CD8-positive, alpha-beta memory T cell (primary cell): ENCODE measurements at places on chromosomes 2 and 18.

- no peak for DNase-seq
Observed at GRCh38 chr2:128774320-128775216, 455.9 kb upstream of the HS6ST1 start.

DNA sequence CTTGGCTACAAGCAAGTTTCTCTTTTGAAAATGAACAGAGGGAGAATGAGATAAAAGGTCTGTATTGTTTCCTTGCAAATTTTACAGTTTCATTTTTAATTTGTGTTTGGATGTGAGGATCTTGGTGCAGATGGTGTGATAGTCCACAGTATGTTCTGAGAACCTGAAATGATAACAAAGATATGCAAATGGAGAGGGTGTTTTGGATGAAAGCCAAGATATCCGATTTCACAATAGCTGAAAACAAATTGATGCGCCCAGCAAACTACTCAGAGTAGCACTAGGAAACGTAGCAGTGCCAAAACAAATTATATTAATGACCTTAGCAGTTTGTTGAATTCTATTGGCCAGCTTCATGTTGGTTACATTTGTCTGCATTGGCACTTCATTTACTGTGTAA is 683.5 kb downstream of the TMEM182 start:
- DNase-seq = no peak

DNA sequence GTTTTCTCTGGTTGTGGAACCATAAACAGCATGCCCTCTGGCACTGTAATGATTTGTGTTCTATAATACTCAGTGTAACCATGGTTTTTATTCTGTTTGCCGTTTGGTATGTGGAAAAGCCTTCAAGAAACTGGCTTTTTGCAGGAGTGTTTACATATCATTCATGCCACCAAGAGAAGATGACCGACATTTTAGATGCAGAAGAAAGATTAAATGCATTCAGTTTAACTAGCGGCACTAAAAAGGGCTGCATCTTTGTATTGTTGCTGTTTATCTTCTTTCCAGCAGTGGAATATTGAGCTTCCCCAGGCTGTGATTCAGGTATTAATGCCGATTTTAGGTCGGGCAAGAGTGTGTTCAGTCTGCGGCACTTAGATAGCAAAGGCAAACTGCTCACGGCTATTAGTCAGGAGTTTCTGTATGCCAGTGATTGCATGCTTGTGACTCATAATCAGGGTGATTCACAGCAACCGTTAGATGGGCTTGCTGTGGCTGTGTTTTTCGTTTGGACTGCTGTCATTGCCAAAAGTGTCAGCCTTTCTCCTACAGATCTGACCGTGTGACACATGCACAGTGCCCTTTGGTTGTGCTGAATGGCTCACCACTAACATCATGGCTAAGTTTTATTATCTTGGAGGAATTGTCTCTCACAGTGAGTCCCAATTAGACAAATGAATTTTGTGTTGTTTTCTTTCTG is 479.7 kb downstream of the PARD3B start:
- no peak for DNase-seq

GRCh38 chr18:23227726-23228070 is 92.4 kb downstream of the CABLES1 start:
- DNase-seq = no peak

GRCh38 chr2:196088203-196088602 is 19.6 kb upstream of the DNAH7 start:
- no peak for DNase-seq

- DNase-seq = no peak
Observed at GRCh38 chr18:67771271-67771670, 254.8 kb upstream of the DSEL start.

- no peak for DNase-seq
Observed at GRCh38 chr2:145284551-145284950, 764.6 kb upstream of the ZEB2 start.

DNA sequence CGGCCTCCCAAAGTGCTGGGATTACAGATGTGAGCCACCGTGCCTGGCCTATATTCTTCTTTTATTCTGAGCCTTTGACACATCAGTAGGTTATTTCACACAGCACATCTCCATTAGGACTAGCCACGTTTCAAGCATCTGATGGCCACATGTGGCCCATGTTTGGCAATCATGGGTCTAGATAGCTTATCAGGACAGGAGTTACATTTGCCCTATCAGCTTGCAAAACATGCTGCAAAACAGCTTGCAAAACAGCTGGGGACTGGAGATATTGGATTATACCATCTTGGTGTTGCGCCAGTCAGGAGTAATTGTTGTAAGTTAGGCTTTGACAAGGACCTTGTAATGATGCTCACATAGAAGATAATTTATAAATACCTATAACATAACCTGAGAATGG is 94.9 kb downstream of the GBX2 start:
- no peak for DNase-seq

DNA sequence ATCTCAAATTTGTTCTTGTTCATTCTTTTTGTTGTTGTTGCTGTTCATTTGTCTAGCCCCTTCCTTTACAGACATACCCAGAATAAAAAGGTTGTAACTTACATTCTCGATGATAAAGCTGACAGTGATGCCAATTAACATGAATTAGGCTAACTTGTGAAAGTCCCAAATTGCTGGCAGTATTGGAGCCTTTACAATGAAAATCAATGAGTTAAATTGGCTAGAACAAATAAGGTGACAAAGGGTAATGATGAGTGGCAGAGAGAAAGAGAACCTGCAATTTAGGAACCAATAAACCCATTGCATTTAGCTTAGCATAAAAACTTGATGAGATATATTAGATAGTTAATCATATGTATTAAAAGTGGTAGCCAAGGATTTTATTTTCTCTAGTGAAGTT is 521.0 kb downstream of the ADCYAP1 start:
- no peak for DNase-seq

DNA sequence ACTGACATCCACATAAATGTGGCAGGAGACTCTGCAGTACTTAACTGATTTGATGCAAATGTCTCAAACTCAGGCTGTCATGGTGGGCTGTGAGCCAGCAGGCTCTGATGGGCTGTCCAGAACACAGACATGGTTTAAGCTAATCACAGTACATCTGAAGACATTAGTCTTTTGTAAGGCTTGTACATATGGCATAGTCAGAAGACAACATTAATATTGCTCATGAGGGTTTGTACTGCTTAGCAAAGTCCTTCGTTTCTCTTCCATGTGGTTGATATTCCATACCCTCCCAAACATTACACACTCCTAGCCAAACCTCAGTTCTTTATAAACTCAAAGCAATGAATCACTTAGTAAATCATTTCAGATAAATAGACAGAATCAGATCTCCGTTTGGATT is 330.6 kb downstream of the RND3 start:
- DNase-seq = no peak

DNA sequence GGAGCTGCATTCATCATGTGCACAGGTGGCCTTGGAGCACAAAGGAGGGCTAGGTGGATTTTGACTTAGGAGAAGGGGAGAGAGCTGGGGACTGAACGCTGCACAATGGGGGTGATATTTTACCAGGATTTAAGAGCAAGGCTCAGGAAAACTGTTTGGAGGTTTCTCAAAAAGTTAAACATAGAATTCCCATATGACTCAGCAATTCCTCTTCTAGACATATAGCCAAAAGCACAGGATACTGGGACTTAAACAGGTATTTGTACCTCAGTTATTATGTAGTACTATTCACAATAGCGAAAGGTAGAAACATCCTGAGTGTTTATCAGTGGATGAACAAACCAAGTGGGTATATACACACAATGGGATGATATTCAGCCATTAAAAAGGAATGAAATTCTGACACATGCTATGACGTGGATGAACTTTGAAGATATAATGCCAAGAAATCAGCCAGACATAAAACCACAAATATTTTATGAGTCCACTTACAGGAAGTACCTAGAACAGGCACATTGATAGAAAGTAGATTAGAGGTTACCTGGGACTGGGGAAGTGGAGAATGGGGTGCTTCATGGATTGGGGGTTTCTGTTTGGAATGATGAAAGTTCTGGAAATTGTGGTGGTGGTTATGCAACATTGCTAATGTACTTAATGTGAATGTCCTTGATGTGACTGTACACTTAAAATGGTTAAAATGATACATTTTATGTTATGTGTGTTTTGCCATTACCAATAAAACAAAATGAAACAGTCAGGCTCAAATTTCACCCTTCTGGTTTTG is 216.9 kb downstream of the HAUS1 start:
- no peak for DNase-seq

DNA sequence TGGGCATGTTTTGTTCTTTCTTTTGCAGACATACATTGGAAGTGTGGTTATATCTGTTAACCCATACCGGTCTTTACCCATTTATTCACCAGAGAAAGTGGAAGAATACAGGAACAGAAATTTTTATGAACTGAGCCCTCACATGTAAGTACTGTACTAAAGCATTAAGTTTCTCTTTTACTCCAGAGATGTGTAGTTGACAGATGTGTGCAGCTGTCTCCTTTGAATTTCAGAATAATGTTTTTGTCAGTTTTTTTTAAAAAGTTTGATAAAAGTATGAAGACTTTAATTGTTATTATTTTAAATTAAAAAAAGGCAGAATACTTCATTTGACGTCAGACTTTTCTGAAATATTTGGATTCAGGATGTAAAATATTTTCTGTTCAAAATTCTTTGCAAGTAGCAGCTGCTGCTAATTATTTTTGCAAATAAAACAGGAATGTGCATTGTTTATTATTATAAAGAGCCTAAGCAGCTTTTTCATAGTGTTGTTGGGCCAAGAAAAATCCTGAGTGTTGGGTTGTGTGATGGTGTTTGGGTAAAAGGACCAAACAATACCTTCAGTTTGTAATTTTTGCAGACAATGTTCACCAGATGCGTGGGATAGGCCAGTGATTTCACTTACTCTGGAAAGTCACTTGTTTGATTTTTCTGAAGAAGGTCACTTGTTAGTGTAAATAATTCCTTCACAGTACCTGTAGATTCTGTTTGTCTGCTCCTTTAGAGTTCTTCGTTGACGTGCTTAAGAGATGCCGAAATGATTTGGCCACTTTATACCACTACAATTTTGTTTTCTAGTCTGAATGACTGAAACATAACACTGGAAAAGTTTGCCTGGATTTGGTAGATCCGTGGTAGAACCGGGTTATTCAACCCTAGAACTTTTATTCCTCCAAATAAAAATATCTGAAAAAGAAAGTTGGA is 51.1 kb downstream of the MYO1B start:
- DNase-seq = no peak

- no peak for DNase-seq
Observed at GRCh38 chr2:159925975-159926374, 128.0 kb upstream of the CD302 start.

- no peak for DNase-seq
Observed at GRCh38 chr2:150517951-150518680, 30.6 kb upstream of the RND3 start.

GRCh38 chr2:170972296-170973224 is 43.5 kb downstream of the GORASP2 start:
- no peak for DNase-seq

DNA sequence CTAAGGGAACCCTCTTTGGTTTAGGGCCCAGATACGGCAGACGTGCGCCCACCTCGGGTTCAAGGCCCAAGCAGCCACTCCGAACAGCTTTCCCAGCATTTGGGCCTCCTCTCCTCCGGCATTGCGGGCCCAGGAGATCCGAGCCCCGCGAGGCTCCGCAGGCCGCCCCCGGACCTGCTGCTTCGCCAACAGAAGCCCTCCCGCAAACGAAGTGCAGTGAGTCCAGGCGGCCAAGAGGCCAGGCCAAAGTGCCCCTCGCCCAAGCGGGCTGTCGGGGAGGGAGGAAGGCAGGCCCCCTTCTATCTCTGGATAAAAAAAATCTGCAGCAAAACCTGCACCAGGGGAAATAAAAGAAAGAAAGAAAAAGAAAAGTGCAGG is 6.0 kb downstream of the EN1 start:
- no peak for DNase-seq

DNA sequence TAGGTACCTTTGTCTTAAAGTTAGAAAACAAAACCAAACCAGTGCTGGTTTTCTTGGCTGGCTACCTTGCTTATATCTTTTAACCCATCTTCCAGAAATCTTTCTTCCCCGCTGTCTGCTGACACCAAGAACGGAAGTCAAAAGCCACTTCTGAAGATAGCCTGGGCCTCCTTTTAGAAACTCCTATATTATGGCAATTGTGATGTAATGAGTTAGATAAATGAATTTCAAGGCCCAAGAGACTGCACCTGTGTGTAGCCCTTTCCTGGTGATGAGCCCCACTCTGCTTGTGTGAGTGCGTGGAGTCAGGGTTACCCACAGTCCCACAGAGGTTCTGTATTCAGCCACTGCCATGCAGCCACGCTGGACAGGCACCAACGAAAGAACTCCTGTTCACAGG is 60.7 kb downstream of the ARMC9 start:
- DNase-seq = no peak

DNA sequence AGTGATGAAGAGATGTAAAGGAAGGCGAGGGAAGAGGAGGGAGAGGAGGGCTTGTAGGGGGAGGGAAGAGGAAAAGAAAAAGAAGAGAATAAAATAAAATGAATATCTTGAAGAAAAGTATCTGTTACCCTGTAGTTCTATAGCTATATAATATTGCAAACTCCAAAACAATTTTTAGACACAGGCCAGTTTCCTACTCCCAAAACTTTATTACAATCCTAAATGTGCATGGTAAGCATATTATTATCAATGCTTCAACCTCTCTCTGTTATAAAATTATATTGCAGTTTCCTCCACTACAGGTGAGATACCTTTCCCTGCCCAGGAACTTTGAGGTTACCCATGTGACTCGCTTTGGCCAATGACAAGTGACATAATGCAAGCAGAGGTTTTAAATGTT is 1351.6 kb upstream of the NRXN1 start:
- no peak for DNase-seq

GRCh38 chr2:127578411-127578810 is 42.9 kb downstream of the MYO7B start:
- no peak for DNase-seq

- no peak for DNase-seq
Observed at GRCh38 chr18:45227001-45227742, 388.1 kb upstream of the SLC14A2 start.

DNA sequence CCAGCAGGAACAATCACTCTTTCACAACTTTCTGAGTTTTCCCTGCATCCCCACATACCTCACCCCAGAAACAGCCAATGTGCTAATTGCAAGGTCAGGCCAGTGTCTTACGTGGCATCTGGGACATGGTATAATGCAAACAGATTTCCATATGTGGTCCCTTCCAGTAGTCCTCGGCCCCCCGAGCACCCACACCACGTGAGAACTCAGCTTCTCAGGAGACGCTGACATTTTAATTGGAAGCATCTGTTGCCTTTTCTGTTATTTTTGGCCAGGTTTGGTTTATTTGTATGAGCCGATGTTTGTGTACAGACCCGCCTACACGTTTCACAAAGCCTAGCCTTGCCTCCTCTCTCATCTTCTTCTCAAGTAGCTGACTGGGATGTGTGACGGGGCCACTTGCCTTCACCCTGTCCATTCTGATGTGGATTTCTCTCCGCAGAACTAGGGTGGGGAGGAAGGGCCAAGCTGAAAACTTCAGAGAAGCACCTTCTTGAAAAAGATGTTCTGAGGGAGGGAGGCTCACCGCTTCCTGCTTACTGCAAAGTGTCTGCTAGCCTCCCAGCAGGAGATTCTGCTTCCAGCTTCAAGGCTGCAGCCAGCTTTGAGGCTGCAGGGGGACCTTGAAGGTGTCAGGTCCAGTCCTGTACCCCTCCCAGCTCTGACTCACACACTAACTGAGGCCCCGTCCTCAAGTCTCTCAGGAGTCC is 109.6 kb upstream of the SLC14A2 start:
- no peak for DNase-seq
